ENCODE measurements at places on chromosomes 1 and 21. TPM values are rescaled to one million over a fixed set of nuclear protein-coding genes. Genes with fewer than 3 reads are reported as not detected.
A peak's percentile ranks its signal among the peaks of the same experiment; 100 is the strongest.

DNA sequence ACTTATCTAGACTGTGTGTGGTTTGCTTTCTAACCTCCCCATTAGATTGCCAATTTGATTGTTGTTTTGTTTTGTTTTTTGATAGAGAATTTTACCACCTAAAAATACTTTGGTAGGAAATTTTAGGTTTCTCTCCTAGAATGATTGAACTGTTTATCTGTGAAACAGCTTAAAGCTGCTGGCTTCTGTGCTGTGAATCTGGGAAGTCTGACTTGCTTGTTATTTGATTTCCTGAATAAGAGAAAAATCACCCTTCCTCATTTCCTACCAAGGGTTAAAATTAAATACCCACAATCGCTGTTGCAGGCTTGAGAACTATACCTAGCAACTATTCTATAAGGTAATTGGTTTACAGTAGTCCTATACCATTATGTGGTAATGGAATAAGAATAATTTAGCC lies 198.9 kb upstream of the CACYBP start:
- DNase-seq = no peak

DNA sequence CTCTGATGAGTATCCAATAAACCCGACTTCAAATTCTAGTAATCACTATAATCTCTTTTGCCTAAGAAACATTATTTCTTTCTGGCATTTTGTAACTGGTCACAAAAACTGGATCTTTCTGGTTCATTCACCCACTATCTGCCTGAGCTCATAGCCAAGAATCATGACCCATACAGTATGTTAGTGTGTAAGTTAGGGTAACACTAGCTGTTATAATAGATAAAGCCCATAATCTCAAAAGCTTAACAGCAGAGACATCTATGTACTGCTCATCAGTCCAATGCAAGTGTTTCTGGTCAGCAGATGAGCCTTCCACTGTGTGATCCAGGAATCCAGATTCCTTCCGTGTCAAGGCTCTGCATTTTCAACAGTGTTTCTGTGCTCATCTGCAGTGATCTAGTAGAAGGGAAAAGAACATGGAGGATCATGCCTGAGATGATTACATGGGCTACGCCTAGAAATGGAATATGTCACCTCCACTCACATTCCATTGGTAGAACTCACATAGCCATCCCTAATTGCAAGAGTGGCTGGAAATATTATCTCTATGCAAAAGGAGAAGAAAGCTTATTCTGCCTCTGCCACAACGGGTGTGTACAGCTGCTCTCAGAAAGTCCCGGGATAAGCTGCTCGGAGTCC lies 27.7 kb downstream of the RRAGC start:
- DNase-seq = no peak

Gene SKI
- 57.4 TPM for polyA plus RNA-seq

DNA sequence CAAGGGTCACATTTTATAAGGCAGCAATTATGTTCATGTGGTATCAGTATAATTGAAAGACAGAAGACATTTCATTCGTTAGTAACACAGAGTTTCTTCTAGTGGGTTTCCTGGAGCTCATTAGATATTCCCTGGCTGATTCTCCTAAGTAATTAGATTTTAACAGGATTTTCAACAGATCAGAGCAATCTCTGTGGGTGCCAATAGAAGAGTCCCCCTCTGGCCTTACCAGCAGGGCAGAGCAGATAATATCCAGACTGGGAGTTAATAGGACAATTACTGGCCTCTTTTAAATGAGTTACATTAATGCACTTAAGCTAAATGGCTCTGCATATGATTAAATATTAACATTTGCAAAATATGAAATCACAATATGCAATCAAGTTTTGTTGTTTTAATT lies 74.2 kb upstream of the FOXD3 start:
- DNase-seq = no peak

- no peak for DNase-seq
Observed at GRCh38 chr1:31627930-31628559, 10.6 kb downstream of the HCRTR1 start.

Gene IRF6
- 20.6 TPM for polyA plus RNA-seq

- peak; percentile 44 for DNase-seq
Observed at GRCh38 chr21:44370027-44370735, 16.8 kb downstream of the TRPM2 start.

DNA sequence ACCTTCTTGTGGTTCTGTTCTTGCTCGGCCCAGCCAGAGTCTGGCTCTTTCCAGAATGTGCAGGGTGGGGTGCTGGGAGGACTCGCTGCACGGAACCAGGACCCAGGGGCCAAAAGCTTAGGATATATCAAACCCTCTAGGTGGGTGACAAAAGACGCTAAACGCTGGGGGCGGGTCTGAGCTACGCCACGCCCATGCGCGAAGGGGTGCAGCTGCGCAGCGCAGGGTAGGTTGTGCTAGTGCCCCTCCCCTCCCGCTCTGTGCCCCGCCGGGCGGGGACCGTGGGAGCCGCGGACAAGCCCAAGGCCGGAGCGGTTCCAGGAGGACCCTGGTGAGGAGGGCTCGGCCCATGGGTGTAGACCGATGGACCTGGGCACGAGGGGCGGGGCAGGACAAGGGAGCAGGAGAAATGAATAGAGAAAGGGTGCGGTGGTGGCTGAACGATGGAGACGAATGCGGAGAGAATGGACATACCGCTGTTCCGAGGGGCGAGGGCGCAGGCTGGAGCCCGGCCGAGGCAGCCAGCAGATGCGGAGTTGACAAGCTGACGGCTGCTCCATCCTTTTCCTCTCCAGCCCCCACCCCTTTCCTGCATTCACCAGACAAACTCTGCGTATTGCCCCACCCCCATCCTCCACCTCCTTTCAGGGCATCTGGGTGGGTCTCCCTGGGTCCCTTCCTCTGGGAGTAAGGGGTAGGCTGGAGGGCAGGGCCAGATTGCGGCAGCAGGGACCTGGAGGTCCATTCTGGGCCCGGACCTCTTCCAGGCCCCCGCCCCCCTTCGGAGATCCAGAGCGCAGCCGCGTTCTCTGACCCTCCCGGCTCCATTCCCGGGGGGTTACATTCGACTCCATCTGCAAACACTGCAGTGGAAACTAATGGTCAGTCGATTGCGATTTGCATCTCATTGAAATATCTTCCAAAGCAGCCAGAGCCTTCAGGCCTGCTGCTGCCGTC lies at the start of gene RUSC1:
RUSC1 (plus strand) TSS at position 234 of the 957 bp plus-strand sequence. CDS start 880 bp downstream, outside the sequence.
- no peak for DNase-seq

Gene PTAFR
- polyA plus RNA-seq = 2.2 TPM

- no peak for DNase-seq
Observed at GRCh38 chr21:37527103-37527502, 160.5 kb downstream of the DYRK1A start.

- no peak for DNase-seq
Observed at GRCh38 chr21:17427831-17428483, 84.9 kb upstream of the CXADR start.

DNA sequence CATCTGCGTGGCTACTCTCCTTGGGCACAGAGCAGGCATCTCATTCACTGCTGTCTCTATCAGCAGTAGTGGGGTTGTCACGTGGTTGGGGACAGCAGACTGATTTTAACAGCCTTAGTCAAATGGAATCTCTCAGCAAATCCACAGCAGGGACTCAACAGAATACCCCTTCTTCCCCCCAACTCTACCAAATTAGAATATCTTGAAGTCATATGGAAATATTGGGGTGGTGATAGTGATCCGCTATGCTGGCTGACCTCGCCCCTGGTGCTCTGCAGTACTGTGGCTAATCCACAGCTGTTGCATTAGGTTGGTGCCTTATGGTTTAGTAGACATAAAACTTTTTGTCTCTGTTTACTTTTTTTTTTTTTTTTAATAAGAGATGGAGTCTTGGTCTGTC lies 23.9 kb downstream of the HHAT start:
- DNase-seq = no peak

- no peak for DNase-seq
Observed at GRCh38 chr1:115687744-115688143, 46.0 kb downstream of the VANGL1 start.

DNA sequence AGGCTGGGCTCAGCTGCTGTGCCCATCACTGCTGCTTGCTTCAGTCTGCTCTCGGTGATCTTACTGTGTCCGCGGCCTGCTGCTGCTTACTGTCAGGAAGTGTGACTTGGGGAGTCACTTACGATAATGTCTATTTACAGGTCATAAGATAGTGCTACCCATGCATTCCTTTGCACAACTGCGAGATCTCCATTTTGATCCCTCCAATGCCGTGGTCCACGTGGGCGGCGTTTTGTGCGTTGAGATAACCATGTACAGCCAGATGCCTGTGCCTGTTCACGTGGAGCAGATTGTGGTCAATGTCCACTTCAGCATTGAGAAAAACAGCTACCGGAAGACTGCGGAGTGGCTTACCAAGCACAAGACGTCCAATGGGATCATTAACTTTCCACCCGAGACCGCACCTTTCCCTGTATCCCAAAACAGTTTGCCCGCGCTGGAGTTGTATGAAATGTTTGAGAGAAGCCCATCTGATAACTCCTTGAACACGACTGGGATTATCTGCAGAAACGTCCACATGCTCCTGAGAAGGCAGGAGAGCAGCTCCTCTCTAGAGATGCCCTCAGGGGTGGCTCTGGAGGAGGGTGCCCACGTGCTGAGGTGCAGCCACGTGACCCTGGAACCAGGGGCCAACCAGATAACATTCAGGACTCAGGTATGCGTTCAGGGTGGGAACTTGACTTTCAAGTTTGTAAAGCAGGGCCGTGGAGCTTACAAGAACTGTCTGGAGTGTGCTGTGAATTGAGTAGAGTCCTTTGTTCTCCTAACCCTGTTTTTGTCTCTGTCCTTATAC lies 24.4 kb upstream of the PWP2 start:
- DNase-seq = peak; percentile 23

GRCh38 chr1:18947570-18947969 lies 8.9 kb downstream of the IFFO2 start:
- DNase-seq = no peak

Gene ATXN7L2
- polyA plus RNA-seq = 11.4 TPM

- DNase-seq = no peak
Observed at GRCh38 chr1:153001382-153001781, at the start of gene SPRR3. Gene SPRR3 (plus strand): TSS chr1:153001749. CDS start chr1:153003021, 1,272 bp downstream.

Gene TDRKH
- polyA plus RNA-seq = 8.4 TPM

- DNase-seq = no peak
Observed at GRCh38 chr1:182288749-182289604, 102.6 kb downstream of the GLUL start.

Gene CLCNKB
- 65.5 TPM for polyA plus RNA-seq

DNA sequence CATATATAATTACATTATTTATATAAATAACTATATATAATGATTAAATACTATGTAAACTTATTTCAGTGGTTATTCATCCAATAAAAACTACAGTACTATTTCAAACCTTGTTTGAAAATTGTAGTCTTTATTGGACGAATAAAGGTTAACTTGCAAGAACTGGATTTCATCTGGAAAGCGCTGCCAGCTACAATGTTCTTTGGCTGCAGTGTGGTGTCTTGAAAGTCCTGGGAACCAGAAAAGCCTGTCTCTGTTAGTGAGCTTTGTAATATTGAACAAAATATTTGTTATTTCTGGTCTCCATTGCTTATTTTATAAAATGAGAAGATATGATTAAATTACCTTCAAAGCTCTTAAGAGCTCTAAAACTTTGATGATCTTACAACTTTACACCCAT lies 763.6 kb downstream of the ADGRL2 start:
- DNase-seq = no peak

Gene CRNN
- polyA plus RNA-seq = not detected

- DNase-seq = no peak
Observed at GRCh38 chr1:112637254-112638109, 17.9 kb downstream of the CAPZA1 start.

Gene SLC6A17
- polyA plus RNA-seq = 0.94 TPM

Gene HSD3B1
- 0.17 TPM for polyA plus RNA-seq
